HS-5 (cell line): ENCODE measurements at places on chromosomes 11 and 22.

- DNase-seq: no peak
Measured at GRCh38 chr11:117862019-117862725, 14.3 kb downstream of the FXYD6 start.

DNA sequence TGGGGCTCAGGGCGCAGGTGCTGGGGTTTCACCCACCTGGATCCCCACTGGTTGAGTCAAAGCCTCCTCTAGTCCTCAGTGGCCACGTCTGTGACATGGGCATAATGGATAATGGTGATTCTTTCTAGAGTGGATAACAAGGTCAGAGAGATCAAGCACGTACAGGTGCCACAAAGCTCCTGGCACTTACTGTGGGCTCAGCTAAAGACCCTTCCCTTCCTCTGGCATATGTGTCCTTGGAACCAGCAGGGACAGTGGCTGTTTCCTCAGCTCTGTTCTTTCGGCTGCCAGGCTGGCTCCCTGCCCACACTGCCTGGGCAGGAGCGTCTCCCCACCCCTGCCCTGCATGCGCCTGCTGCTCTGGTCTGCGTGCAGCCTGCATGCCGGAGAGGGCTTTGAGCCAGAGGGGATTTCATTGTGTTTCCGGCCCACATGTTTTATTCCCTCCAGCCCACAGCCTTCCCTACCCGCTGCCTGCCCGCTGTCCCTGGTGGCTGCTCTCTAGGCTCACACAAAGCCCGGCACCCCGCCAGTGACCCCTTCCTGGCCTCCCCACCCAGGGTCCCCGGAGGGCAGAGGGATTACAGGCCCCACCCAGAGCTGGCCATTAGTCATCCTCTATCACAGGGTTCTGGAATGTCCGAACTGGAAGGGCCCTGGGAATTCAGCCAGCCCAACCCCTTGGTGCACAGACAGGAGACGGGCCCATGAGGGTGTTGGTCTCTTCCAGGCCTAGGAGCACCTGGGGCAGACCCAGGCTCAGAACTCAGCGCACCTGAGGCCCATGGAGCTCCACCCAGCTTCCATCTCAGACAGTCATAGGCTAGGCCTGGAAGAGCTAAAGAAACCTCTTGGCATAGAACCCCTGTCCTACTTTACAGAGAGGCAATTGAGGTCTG, 55.3 kb upstream of the GCAT start:
- DNase-seq: peak; percentile 93

DNA sequence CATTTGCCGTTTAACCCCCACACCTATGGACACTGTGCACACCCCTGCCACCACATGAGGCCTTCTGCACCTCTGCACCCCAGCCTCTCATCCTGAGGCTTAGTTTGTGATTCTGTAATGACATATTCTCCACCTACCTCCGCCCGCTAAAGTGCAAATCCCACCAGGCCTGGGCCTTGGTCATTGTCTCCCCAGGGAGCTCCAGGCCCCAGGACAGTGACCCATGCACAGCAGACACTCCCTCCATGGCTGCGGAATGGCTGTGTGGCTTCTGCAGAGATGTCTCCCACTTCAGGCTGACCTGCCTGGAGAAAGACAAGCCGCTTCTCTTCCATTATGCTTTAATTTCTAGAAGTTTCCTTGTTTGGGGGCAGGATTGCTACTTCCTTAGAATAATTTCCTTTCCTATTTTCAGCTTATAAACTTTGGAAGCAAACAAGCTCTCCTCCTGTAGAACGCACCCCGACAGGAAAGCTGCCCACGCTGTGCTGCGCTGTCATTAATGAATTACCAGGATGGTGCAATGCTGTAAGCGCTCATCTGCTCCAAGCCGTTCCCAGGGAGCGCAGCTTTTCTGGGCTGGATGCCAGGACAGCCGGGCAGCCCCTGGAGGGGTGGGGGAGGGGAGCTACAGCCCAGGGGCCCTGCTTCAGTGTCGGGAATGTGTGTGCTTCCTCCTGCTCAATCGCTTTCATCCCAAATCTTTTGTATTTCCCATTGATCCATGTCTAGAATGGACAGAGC, 618.0 kb downstream of the BRD1 start:
- no peak for DNase-seq

DNA sequence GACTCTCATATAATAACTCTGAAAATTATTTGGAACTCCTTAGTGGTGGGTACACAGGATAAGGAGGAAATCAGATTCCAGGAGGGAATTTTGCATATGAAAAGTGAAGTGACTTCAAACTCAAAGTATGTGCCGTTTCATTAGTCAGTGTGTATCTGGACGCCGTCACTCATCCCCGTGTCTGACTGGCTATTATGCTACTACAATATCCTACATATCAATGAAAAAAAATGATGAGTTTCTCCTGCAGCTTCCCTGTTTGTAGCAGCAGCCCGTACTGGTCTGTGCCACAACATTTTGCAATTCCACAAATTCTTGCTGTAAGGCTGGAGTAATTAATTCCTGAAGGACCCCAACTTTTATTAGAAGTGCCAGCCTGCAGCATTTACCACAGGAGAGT, 16.5 kb downstream of the WT1 start:
- DNase-seq: no peak

- no peak for DNase-seq
Measured at GRCh38 chr11:884578-885070, 26.0 kb downstream of the CHID1 start.

- DNase-seq: no peak
Measured at GRCh38 chr22:26684168-26684567, 26.8 kb downstream of the MIAT start.

DNA sequence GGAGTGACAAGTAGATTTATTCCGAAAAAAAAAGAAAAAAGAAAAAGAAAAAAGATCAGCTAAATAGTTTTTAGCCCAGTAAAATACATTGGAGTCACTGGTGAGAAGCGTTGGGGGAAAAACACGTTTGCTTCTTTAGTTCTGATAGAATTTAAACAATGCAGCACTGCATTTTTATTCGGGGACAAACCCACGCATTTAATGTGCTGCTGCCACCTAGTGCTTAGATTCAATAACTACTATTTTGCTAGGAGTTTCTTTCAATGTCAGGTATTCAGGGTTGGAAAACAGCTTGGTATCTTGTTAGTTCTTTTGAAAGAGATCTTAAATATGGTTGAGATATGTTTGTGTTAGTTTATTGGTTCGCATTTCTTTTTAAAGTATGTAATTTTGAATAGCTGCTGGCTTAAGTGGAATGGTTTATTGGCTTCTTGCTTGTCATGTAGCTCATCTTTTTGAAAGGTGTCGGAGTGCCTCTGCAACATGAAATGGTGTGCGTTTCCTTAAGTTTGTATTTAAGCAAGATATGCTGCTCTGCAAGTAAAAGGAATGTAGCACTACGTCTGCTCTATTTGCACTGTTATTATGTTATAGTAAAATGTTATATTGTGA, 41.9 kb downstream of the SVIP start:
- no peak for DNase-seq

GRCh38 chr11:134469627-134470026, 57.6 kb upstream of the B3GAT1 start:
- no peak for DNase-seq

GRCh38 chr11:107931206-107931605, 3.0 kb downstream of the RAB39A start:
- DNase-seq: no peak

DNA sequence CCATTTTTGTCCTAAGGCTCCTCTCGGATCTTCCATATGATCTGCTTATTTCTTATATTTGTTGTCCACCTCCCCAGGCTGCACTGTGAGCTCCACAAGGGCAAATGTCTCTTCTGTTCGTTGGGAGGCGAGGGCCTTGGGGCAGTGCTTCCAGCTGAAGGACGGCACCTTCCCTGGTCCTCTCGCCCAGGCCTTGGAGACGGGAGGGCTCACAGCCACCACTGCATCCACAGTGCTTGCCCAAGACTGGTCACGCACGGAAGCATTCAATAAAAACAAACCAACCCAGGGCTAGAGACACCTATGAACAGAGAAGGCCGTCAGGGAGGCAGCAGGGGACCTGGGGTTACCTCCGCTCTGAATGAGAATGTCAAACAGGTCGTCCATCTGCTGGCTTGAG, 46.2 kb downstream of the SGSM3 start:
- DNase-seq: no peak

GRCh38 chr11:30568931-30569330, 17.2 kb downstream of the MPPED2 start:
- no peak for DNase-seq

DNA sequence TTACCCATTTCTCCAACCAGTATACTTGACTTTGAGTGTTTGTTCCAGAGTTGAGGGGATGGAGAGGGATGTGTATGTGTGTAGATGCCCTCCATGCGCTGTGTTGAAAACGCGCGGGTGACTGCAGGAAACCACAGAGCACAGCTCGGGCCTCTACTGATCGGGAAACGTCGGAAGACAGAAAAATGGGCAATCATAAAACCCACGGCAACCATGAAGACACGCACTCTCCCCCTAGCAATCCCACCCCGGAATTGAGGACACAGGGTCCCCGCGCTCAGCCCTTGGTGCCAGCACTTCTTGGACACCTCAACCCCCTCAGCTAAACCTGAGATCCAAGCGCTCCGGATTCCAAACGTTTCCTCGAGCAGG, 251 bp upstream of the UQCC3 start:
- no peak for DNase-seq

DNA sequence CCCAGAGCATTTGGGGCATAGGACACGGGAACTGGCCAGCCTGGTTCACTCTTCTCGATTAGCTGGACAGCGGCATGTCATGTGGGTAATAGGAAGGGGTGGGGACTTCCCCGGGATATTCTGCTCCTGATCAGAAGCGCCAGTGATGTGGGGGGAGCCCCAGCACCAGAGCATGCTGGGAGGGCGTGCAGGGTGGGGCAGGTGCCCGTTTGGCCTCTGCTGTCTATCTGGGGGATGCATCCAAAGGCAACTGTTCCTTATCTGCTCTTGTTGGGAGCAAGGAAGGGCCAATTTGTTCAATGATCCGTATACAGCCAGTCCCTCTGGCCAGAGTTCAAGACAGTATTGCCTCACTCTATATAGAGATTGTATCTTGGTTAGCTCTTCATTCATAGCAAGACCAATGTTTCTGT, 43.6 kb downstream of the PPARA start:
- DNase-seq: no peak

DNA sequence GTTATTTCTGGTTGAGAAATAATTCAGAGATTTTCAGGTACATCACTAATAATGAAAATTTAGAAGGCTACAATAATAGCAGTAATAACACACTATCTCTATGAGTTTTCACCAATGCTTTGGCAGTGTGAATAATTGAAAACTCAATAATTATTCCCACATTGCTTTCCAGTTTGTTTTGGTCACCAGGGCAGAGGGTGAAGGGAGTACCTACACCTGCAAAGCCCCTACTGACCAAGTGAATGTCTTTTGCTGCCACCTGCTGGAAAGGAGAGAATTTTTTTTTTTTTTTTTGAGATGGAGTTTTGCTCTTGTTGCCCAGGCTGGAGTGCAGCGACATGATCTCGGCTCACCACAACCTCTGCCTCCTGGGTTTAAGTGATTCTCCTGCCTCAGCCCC, 3.2 kb downstream of the NELL1 start:
- no peak for DNase-seq

- DNase-seq: no peak
Measured at GRCh38 chr22:40654522-40655167, 18.1 kb upstream of the MRTFA start.

- no peak for DNase-seq
Measured at GRCh38 chr22:35064664-35065063, 1.3 kb upstream of the ISX start.

DNA sequence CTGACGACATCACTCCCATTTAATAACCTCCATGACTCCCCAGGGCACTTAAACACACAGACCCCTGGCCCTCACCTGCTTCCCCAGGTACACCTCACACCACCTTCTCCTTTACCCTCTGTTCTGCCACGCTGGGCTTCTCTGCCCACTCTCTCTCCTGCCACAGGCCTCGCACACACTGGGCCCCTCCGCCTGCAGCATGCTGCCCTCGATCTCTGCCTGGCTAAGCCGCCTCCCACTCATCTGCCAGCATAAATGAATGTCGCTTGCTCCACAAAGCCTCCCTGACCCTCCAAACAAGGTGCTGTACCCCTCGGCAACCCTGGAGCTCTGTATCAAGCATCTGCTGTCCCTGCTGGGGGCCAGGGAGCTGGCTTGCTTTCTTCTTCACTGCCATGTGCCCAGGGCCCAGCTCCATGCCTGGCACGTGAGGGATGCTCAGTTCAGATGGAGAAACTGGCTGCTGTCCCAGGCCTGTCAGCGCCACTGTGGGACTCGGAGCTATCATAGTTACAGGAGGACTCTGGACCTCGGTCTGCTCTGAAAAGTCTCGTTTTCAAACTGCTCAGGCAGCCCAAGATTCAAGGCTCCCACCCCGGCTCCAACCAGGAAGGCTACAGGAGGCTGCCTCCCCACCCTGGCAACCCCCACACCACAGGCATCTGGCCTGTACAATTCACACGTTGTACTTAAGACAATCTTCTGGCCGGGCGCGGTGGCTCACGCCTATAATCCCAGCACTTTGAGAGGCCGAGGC, 11.9 kb downstream of the TTLL1 start:
- no peak for DNase-seq

DNA sequence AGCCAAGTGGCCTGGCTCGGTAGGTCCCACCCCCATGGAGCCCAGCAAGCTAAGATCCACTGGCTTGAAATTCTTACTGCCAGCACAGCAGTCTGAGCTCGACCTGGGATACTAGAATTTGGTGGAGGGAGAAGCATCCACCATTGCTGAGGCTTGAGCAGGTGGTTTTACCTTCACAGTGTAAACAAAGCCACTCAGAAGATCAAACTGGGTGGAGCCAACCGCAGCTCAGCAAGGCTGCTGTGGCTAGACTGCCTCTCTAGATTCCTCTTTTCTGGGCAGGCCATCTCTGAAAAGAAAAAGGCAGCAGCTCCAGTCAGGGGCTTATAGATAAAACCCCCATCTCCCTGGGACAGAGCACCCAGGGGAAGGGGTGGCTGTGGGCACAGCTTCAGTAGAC, 22.3 kb upstream of the OR5B21 start:
- no peak for DNase-seq

DNA sequence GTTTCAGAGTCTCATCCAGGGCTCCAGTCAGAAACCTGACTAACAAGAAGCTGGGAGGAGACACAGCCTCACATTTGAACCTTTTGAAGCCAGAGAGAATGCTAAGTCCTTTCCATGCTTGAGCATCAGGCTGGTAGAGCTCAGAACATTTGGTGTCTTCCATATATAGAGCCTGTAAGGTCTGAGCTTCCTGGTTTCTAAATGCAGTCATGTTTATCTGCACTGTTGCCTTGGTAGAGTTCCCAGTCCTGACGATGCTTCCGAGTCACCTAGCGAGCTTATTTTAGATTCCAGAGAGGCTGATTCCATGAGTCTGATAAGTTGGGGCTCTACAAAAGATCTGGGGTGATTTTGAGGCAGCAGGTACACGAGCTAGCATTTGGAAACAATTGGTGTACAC, 68.4 kb upstream of the SORL1 start:
- DNase-seq: no peak

GRCh38 chr11:125082611-125083311, 19.7 kb downstream of the SLC37A2 start:
- peak; percentile 84 for DNase-seq
